ENCODE measurements at places on chromosomes 6 and 20.

- no peak for DNase-seq
Observed at GRCh38 chr20:23002276-23002675, 32.8 kb upstream of the SSTR4 start.

GRCh38 chr6:105453968-105454367, 51.1 kb upstream of the PREP start:
- no peak for DNase-seq

- no peak for DNase-seq
Observed at GRCh38 chr6:42572523-42572922, 8.7 kb downstream of the UBR2 start.

DNA sequence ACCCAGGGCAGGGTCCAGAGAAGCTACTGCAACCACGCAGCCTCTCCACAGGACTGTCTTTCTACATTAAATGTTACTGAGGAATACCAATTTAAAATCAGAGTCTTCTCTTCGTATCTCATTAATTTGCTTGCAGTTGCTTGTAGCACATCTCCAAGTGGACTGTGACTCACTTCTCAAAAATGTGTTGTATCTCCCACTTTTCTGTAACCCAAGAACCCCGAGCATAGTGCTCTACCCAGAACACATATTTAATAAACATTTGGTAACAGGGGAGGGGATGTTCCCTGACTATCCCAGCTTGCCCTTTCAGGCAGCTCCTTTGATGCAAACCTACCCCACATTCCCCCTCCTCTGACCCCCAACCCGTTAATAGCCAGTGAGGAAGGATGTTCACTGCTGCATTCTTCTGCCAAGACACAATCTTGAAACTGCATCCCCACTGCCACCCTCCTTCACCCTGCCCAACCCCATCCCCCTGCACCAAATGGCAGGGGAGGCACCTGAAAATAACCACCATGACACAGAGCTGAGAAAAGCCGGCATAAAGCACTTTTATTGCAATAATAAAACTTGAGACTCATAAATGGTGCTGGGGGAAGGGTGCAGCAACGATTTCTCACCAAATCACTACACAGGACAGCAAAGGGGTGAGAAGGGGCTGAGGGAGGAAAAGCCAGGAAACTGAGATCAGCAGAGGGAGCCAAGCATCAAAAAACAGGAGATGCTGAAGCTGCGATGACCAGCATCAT, 24.2 kb downstream of the FKBP1A start:
- no peak for DNase-seq

DNA sequence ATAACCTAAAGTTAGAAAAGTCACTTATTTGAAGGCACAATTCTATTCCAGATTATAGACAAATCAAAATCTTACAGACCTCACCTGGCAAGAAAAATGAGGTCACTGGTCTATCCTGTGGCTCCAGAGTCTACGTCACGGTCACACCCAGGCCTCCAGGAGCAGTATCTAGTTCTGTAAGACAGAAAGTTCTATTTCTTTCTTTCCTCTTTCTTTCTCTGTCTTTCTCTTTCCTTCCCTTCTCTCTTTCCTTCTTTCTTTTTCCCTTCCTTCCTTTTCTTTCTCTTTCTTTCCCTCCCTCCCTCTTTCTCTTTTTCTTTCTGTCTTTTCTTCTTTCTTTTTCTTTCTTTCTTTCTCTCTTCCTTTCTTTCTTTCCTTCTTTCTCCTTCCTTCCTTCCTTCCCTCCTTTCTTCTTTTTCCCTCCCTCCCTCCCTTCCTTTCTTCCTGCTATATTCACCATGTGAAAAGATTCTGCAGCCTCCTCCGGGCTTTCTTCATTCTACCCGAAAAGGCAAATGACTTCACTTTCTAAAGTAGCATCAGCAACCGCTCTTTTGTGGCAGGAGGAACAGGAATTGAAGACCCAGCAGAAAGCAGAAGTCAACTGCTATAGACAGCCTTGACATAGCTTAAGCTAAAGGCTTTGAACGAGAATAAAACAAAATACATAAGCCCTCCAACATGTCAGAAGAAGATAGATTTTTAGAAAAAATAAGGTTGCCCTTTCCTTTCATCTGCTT, 83.9 kb upstream of the SIRPG start:
- DNase-seq, result no peak

- no peak for DNase-seq
Observed at GRCh38 chr6:156731396-156731795, 45.8 kb upstream of the ARID1B start.

- DNase-seq, result no peak
Observed at GRCh38 chr6:139486476-139486799, 112.0 kb upstream of the CITED2 start.

DNA sequence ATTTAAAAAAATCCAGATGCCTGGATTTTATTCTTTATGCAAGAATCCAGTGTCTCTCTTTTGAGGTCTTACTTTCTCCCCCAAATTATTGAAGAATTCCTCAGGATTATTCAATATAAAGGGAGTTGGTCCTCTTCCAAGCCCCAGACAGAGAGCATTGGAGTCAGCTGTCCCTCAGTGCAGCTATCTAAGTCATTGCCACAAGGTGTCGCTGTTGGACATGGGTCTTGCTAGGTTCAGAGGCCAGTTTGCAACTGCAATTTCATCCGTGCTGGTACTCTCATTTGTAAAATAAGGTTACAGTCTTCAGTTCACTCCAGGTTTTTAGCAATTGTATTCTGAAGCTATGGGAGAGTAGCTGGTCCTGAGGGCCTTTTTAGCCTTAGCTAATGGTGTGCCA, 27.8 kb downstream of the CCN2 start:
- DNase-seq, result no peak

- no peak for DNase-seq
Observed at GRCh38 chr20:12051206-12052163, 133.8 kb downstream of the BTBD3 start.

GRCh38 chr6:6557504-6557839, 31.0 kb upstream of the LY86 start:
- DNase-seq, result no peak

DNA sequence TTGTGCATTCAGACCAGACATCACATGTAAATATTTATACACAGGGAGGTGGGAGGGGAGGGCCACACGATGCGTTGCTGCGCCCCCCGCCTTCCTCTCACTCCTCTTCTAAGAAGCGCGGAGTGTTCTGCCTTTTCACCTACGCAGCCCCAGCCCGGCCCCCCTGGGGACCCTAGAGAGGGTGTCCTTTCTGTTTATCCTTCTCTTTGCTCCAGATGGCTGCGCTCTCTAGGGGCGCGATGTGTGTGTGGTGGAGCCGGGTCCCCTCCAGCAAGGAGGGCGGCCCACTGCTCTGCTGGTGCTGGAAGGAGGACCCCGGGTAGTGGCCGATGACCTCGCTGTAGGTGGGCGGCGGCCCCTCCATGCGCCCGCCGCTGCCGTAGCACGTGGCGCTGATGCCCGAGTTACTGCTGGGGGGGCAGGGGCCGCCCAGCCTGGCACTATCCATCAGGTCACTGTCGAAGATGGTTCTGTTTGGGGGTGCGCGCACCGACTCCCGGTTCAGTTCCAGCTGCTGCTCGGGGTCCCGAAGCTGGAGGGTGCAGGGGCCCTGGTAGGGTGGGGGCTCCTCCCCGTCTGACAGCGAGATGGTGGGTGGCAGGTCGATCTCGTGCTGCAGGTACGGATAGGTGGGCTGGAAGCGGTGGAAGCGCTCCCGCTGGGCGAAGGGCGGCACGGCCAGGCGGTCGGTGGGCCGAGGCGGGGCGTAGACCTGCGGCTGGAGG, 31.8 kb upstream of the ZBP1 start:
- DNase-seq, result no peak

DNA sequence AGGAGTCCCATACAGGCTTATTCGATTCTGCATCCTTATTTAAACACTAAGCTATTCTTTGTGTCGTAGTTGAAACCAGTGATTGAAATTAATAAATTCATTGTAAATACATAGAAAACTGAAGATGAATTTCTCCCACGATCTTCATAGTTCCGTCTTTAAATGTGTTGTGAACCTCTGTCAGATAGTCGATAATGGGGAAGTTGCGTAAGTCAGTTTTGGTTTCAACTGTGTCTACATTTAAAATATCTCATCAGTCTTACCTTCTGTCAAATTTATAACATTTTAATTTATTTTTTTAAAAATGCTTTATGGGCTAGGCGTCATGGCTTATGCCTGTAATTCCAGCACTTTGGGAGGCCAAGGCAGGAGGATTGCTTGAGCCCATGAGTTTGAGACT, 12.7 kb downstream of the STX11 start:
- DNase-seq, result no peak

- peak; percentile 17 for DNase-seq
Observed at GRCh38 chr6:33343953-33344611, 26.5 kb upstream of the ZBTB22 start.

GRCh38 chr6:77430504-77430903, 32.8 kb downstream of the HTR1B start:
- no peak for DNase-seq

DNA sequence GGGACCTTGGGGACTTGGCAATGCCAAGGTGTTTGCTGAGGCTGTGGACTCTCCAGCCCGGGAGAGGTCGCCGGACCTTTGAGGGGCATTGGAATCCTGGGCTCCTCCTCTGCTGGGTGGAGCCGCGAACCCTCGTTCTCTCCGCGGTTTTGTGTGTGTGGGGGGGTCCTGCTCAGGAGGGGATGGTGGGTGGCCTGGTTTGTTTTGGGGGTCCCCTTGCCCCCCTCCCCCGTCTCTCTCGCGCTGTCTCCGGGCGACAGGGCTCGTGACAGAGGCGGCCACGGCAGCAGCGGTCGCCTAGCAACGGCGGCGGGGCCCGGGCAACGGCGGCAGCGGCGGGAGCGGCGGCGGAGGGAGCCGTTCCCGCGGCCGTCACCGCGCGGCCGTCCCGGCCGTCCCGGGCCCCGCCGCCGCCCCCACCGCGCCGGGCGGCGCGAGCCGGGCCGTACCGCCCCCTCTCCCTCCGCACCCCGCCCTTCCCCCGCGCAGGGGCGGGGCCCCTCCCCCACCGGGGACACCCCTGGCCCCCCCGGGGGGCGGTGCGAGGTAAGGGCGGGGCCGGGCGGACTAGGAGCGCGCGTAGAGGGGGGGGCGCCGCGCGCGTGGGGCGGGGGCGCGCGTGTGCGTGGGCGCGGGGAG, 7.8 kb downstream of the SYNGAP1 start:
- DNase-seq, result peak; percentile 45

- no peak for DNase-seq
Observed at GRCh38 chr6:130421585-130421984, 55.8 kb downstream of the TMEM200A start.

DNA sequence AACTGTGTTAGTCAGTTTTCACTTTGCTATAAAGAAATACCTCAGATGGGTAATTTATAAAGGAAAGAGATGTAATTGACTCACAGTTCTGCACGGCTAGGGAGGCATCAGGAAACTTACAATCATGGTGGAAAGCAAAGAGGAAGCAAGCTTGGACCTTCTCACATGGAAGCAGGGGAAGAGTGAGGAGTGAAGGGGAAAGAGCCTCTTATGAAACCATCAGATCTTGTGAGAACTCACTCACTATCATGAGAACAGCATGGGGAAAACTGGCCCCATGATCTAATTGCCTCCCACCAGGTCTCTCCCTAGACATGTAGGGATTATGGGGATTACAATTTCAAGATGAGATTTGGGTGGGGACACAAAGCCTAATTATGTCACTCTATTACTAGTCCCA, 41.3 kb upstream of the PLAGL1 start:
- DNase-seq, result no peak

GRCh38 chr6:157302736-157303135, 20.6 kb downstream of the TMEM242 start:
- DNase-seq, result peak; percentile 17

DNA sequence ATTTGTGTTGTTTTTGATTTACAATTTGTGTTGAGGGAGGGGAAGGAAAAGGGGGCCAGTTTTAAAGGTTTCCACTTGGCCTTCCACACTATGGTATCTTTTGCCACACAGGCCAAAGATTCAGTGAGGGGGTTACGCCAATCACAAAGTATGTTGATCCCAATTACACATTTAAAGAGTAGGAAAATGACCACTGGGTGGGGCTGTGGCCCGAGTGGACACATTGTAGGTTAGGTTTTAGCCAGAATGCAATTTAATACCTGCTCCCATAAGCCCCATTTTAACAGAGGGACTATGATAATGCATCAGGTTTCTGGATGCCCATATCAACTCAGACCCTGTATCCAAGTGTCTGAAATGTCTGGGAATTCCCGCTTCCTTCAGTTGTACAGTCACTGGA, 15.6 kb downstream of the VGLL2 start:
- no peak for DNase-seq

DNA sequence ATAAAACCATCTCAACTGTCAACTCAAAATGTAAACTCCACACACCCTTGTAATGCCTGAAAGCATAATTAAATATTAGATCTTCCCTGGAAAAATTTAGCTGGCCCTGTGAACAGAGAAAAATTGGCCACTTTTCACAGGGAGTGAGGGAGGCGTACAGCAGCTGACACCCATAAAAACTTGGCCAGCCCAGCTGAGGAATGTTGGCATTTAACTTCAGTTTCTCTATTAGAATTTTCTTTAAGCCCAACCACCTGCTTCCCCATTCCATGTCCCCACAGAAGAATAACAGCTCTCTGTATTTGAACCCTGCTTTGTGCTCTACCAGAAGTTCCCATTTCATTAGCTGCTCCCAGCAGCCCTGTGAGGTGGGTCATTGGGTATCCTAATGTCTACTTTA, 41.0 kb downstream of the PKHD1 start:
- DNase-seq, result no peak
